T-cell (primary cell): ENCODE measurements at places on chromosomes 7 and 10. TPM values are rescaled to one million over a fixed set of nuclear protein-coding genes. Genes with fewer than 3 reads are reported as not detected.
A peak's percentile ranks its signal among the peaks of the same experiment; 100 is the strongest.

GRCh38 chr7:66571568-66571967 lies 57.1 kb upstream of the KCTD7 start:
- no peak for DNase-seq

- peak; percentile 35 for DNase-seq
Measured at GRCh38 chr7:30548845-30549244, 44.2 kb upstream of the GGCT start.

- no peak for DNase-seq
Measured at GRCh38 chr10:113063043-113063967, 113.3 kb downstream of the TCF7L2 start.

The FOXP2 gene
- total RNA-seq: not detected

DNA sequence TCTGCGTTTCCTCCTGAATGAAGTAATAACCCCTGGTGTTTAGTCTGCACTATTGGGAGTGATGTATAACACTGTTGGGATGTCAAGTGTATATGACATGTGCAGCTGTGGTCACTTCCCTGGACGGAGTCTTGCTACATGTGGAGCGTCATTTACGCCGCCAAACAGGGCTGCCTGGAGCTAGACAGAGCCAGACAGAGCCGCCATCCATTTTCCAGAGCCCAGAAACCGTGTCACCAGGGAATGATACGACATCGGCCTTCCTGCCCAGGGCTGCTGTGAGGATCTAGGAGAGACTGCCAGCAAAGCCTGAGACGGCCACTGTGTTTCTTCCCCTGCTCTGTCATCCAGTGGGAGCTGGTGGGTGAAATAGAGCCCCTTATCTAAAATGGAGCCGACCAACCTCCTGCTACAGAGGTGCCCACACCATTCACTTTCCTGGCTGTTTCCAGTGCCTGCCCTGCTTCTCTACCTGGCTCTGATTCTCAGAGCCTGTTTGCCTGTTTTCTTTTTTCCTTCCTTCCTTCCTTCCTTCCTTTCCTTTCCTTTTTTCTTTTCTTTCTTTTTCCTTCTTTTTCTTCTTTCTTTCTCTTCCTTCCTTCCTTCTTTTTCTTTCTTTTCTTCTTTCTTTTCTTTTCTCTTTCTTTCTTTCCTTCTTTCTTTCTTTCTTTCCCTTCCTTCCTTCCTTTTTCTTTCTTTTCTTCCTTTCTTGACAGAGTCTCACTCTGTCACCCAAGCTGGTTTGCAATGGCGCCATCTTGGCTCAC lies 13.3 kb upstream of the FGFR2 start:
- DNase-seq: no peak

GRCh38 chr7:157469181-157470016 lies 132.6 kb downstream of the DNAJB6 start:
- DNase-seq: peak; percentile 5

The AGAP5 gene
- 11.6 TPM for total RNA-seq

DNA sequence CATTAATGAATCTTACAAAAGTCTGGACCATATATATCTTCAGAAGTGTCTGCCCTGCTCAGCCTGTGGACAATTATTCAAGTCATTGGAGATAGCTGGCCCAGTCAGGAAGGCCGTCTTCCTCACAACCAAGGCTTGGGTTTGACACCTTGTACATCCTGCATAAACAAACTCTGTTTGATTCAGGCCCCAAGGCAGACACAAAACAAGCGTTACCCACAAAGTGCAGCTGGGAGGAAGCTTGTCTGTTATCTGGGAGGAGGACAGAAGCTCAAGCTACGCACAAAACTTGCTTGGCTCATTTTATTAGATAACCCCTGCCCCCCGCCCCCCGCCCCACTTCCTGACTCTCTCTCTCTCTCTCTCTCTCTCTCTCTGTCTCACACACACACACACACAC lies 166.9 kb upstream of the WDR11 start:
- DNase-seq: no peak

- DNase-seq: no peak
Measured at GRCh38 chr10:7872041-7872442, 53.7 kb downstream of the TAF3 start.

The HOXA1 gene
- total RNA-seq: 0.54 TPM

DNA sequence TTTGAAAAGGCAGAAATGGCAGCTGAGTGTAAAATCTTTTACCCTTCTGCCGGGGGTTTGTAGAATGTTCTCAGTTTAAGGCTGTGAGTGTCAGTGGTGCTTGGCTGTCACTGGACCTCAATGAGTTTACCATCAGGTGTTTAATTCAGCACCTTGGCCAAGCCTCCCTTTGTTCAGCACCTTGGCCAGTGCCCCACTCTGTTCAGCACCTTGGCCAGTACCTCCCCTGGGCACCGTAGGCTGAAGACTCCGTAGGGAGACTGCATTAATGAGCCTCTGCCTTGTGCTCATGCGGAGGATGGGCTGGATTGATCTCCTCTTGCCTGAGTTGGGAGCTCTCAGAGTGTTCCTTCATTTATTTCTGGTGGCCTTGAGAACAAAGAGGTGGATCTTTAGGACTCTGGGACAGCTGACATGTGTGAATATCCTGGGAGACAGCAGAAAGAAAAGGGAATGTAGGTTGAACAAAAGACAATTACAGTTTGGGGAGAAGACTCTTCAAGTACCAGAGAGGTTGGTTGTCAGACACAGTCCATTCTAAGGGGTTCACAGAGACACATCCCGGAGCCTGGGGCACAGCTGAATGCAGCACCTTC lies 1.6 kb downstream of the FAM24A start:
- DNase-seq: no peak

- no peak for DNase-seq
Measured at GRCh38 chr7:141700848-141701371, 1.1 kb downstream of the DENND11 start.

DNA sequence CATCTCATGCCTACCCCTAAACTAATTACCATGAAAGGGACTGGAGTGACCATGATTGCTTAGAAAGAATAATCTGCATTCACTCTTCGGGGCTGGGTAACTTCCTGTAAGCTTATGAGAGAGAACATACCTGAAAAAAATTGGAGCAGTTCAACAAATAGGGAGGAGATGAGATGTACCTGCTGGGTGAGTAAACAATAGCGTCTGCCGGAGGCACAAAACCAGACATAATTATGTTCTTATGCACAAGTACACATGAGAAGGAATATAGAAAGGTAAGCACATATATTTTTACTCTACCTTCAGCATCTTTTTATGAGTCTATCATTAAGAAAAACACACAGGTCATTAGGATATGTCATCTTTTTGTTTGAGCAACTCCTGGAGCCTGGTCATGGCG lies 224.6 kb upstream of the FERD3L start:
- no peak for DNase-seq

- no peak for DNase-seq
Measured at GRCh38 chr10:7606951-7607404, 59.8 kb downstream of the ITIH5 start.

GRCh38 chr7:159105832-159106811 lies 38.5 kb downstream of the VIPR2 start:
- no peak for DNase-seq

DNA sequence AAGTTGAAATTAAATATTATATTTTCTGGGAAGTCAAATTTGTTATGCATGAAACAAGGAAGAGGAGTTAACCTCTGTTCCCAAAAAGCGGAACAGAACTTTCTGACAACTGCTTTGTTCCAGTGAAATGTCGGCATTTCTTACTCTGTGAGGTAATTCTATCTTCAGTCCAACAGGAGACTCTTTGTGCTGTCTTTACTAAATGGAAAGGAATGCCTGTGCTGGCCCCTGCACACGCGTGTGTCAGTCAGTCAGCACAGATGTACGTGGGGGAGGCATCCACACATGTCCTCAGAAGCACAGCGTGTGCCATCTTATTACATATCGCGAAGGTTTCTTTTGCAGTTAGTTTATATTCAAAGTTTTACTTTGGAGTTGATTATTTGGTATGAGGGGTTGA lies 37.5 kb downstream of the NET1 start:
- DNase-seq: no peak
